GM12878 (cell line): ENCODE measurements at places on chromosomes 3 and 15.

DNA sequence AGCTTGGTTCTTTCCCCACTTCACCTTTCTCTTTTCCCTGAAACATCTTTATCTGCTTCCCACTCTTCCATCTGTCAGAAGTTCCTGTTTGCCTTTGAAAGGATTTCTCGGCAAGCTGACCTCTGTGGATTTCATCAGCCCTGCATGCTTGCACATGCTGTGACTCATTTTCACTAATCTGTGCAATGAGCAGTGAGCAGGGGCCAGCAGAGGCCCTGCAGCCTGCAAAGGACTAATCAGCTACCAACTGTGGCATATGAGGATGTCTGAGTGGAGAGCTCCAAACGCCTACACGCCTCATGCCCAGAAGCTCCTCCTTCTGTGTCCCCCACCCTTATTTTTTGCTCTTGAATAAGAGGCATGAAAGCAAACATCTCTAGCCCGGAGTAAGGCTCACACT is 333.0 kb upstream of the SEMA6D start:
- no peak for DNase-seq

DNA sequence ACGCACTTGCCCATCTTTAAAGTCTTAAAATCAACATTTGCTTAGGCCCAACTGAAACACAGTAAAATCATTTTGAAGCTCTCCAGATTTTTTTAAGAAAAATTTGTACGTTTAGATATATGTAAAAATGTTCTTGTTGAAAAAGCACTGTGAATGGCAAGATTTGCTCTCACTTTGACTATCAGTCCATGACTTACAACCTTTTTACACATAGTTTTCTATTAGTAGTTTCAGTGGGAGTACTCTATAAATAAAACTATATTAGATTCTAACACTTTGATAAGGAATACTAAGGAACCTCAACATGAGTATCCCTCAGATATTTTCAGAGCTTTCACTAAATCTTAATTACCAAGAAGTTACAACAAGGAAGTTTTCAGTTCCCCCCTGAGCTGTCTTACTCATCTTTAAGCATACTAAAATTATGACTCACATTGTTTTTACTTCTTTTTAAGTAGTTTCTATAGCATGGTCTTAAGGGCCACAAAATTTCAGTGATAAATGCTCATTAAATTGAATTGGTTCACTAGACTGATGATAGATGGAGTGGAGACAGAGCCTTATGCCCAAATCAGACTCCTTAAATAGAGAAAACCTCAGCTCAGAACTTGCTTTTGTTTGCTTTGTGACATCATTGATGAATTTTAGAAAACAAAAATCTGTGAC is 31.6 kb upstream of the RAP2B start:
- peak; percentile 72 for DNase-seq

GRCh38 chr3:8868996-8869395 is 94.3 kb downstream of the RAD18 start:
- no peak for DNase-seq

- no peak for DNase-seq
These were observed 48.9 kb upstream of the PYGO1 start for GRCh38 chr15:55637086-55637485.

DNA sequence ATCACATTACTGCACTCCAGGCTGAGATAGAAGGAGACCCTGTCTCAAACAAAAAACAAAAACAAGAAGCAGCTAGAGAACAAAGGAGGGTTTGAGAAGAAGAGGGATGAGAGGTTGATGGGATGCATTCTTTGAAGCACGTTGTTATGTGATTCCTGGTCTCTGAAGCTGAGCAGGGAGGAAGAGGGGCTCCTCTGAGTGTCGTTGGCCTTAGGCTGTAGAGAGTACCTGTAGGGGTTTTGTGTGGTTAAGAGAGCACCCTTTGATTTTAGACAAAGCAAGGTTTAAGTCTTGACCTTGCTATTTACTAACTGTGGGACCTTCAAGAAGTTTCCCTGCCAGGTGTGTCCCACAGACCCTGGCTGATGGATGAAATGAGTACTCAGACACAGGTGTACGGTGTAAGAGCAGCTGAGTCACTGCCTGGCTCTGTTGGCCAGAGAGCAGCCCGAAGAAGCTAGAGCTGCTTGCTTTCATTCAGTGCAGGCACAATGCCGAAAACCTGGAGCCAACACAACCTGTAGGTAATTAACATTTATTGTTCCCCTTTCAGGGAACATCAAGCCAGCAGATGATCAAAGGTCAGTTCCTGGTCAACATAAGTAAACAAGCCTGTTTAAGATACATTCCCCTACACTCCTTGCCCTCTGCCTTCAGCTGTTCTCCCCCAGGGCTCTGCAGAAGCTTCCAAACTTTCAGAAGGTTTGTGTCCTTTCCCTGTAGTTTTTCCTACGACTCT is 67.2 kb downstream of the LRRK1 start:
- no peak for DNase-seq

DNA sequence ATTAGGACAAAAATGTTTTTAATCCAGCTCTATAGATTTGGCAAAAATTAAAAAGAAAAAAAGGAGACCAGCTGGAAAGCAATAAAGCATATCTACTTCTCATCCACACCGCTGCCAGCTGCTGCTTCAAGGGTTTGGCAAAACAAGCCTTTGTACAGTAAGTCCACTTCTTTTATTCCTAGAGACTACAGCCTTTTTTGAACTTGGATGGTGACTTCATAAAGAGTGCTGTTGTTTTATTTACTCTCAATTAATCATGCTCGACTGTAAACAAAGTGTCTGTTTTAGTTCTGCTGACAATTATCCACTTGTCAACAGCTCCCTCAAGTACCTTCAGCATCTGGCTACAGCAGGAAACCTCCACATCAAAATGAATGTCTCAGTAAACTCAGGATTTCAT is 12.3 kb upstream of the FOXB1 start:
- no peak for DNase-seq

GRCh38 chr3:111047812-111048435 is 23.7 kb upstream of the NECTIN3 start:
- no peak for DNase-seq

DNA sequence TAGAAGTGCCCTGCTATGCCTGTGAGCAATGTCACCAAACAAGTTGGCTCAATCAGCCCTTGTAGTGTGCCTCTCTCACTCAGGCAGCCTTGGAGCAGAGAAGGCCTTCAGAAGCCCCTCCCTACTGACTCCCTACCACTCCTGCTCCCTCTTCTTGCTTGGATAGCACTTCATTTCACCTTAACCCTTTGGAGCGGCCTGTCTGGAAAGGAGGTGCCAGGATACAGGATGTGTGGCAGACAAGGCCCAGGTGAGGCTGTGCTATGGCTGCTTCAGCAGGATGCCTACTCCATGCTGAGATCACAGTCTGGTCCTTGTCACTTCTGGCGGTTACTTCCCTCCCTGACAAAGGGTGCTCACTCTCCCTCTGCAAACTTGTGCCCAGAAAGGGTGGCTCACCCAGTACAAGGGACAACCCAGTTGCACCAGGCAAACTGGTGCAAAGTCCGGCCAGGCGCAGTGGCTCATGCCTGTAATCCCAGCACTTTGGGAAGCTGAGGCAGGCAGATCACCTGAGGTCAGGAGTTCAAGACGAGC is 1.1 kb downstream of the MON1A start:
- no peak for DNase-seq

- no peak for DNase-seq
These were observed 98.6 kb upstream of the ARHGEF26 start for GRCh38 chr3:154022606-154023005.

DNA sequence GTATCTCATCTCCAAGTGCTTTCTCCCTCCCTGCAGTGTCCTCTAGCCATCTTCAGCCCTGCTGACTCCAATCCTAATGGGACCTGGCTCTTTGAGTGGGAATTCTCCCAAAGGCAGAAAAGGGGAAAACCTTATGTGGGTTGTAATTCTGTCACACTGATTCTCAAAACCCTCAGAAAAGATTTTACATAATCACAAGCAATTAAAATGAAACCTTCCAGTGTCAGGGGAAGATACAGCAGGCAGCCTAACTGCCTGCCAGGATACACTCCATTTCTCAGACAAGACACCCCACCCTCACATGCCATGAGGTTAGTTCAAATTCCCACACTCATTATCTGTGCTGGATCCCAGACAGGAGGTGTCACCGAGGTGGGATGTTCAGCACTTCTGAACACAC is 121.4 kb downstream of the RFTN1 start:
- DNase-seq = no peak

DNA sequence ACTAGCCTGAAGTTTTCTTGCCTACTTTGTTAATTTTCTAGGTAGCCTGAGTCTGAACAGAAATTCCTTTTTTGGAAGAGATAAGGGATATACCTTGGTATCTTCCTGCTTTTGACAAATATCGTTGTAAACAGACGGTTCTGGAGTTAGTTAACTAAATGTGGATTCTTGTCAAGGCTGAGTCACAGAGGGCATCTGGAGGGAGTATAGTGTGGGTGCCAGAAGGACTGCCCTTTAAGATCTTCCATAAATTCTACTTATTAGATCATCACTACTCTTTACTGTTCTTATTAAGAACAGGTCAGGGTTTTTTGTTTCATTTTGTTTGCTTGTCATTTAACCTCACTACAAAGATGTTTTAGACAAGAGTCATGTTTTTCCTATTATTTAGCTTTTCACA is 125.3 kb upstream of the SKOR1 start:
- DNase-seq = no peak

DNA sequence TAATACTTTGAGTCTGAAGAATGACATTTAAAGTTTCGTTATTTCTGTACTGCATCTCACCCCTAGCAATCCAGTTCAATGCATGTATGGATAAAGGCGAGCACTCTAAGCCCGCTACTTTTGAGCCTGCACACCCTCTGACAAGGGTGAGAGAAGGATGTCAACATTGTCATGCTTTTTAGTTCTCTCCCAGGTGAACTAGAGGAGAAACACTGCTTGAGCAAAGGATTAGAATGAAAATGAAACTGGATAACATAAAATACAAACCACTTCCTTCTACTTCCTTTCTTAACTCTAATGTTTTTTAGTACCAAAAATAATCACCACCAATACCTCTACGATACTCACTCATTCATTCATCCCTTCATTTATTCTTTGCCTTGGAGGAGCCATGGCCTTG is 588.7 kb upstream of the NR2F2 start:
- no peak for DNase-seq

DNA sequence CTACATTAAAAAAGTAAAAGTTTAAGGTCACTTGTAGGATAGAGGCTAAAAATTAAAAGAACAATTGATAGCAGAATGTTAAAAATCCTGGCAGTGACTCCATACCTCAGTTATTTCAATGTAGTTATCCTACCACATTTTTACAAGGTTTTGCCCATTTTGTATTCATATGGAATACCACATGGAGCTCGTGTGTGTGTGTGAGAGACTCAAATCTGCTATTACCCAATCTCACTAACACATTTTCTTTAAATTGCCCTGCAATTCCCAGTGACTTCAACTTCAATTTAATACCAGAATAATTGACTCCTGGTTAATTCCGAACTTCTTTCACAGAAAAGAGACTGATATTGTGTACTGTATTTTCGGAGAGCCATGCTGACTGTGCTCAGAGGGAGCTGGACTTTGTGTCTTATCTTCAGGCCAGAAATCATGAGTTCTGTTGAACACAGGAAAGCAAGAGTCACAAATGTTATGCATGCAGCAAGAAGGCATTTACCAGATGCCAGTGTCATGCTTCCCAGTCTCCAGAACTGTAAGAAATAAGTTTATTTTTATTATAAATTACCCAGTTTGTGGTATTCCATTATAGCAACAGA is 529.0 kb upstream of the NECTIN3 start:
- no peak for DNase-seq

GRCh38 chr15:77695961-77696582 is 63.4 kb upstream of the LINGO1 start:
- DNase-seq = no peak

GRCh38 chr3:100975714-100976113 is 17.5 kb downstream of the ABI3BP start:
- DNase-seq = no peak

GRCh38 chr15:97815835-97816234 is 144.7 kb upstream of the ARRDC4 start:
- no peak for DNase-seq

GRCh38 chr3:43054754-43055153 is 51.1 kb downstream of the POMGNT2 start:
- no peak for DNase-seq

DNA sequence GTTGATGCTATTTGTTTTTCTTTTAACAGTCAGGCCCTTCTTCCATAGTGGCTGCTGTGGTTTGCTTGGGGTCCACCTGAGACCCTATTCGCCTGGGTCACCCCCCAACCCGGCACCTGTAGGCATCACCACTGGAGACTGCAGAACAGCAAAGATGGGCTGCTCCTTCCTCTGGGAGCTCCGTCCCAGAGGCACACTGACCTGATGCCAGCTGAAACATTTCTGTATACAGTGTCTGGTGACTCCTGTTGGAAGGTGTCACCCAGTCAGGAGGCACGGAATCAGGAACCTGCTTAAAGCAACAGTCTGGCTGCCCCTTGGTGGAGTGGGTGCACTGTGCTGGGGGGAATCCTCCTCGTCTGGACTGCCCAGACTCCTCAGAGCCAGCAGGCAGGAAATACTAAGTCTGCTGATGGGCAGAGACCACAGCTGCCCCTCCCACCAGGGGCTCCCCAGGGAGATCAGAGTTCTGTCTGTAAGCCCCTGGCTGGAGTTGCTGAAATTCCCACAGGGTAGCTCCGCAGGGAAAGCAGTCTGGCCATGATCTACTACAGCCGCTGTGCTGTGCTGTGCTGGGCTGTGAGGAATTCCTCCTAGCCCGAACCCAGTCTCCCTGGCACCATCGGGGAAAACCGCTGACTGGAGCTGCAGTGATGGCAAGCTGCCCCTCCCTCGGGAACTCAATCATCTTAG is 248.2 kb downstream of the TBC1D5 start:
- DNase-seq = no peak

DNA sequence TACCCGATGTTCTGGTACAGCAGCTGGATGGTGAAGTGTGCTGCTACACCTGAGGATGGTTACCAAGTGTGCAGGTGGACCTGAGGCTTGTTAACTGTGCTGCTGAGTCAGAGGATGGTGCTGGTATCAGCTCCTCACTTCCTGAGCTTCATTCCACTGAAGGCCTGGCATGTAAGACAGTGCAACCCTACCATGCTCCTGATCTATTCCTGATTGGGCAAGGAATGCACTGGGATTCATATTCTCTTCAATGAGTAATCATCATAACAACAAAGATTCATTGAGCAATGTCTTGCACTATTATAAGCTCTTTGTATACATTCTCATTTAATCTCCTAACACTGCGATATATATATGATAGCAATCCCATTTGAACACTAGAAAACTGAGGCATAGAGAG is 62.9 kb upstream of the THSD4 start:
- DNase-seq = no peak

GRCh38 chr3:122515020-122515468 is 305 bp upstream of the KPNA1 start:
- DNase-seq = no peak

DNA sequence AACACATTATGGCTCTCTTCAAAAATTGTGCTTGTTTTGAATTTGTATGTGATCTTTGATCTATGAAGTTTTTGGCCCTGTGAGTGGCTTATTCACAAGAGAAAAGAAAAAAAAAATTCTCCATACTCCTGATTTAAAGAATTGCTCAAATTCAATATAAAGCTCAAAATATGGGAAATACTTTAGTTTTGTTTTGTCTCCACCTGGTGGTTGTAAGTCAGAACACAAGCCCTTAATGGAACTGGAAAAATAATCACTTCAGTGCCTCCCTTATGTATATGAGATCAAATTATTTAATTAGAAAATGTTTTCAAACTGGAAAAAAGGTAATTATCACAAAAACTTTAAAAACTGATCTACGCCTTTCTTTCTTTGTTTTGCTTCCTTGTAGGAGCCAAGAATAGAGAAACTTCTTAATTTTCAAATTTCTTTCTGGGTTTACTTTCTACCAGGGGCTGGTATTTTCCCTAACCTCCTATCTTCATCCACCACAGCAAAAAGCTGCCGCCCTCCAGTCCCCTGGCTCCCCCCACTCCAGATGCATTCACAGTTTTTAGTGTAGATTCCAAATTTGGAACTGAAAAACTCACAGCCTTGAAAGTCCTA is 50.6 kb downstream of the SERP1 start:
- no peak for DNase-seq
